NCI-H2171 (cell line): ENCODE measurements at places on chromosomes 2 and 18.

GRCh38 chr2:186543561-186544131 lies 46.2 kb upstream of the ITGAV start:
- no peak for DNase-seq

DNA sequence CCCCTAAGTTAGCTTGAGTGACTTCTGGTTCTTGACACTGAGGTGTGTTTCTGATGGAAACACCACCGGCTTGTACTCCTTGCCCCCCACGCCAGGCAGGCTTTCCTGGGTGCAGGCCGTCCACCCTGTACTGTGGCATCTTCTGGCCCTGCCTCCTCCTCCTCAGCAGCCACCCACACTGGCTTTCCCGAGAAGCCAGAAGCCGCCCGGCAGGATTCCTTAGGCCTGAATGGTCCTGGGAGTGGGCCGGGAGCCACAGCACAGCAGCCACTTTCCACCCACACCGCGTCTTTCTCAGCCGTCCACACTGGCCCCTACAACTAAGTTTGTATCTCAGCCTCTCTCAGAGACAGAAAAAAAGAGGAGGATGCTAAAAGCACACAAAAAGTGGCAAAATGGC lies 2.1 kb upstream of the HSBP1L1 start:
- DNase-seq: no peak

DNA sequence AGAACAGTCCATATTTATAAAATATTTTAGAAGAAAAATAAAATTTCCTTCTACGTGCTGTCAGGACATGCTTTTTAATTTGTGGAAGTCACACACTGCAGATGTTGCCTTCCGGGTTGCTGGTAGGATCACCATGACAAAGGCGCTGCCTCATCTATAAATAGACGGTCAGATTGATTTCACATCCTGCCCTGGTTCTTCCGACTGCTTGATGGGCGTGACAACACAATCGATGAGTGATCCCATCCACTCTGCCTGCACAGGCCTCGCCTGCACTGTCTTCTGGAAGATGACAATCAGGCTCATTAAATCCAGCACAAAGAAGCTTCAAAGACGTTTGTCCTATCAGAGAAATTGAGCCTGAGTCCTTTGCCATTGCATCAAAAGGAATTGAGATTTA lies 318.9 kb upstream of the TRIB2 start:
- peak; percentile 23 for DNase-seq

GRCh38 chr2:45280794-45281193 lies 271.5 kb upstream of the SIX2 start:
- no peak for DNase-seq

- no peak for DNase-seq
Observed at GRCh38 chr2:180343528-180344345, 336.6 kb upstream of the CWC22 start.

DNA sequence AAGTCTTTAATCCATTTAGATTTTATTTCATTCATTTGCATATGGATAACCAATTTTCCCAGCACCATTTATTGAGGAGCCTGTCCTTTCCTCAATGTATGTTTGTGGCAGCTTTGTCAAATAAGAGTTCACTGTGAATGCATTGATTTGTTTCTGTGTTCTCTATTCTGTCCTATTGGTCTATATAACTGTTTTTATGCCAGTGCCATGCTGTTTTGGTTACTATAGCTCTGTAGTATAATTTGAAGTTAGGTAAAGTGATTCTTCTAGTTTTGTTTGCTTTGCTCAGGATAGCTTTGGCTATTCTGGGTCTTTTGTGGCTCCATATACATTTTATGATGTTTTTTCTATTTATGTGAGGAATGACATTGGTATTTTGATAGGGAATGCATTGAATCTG lies 7.4 kb downstream of the MYO3B start:
- no peak for DNase-seq

DNA sequence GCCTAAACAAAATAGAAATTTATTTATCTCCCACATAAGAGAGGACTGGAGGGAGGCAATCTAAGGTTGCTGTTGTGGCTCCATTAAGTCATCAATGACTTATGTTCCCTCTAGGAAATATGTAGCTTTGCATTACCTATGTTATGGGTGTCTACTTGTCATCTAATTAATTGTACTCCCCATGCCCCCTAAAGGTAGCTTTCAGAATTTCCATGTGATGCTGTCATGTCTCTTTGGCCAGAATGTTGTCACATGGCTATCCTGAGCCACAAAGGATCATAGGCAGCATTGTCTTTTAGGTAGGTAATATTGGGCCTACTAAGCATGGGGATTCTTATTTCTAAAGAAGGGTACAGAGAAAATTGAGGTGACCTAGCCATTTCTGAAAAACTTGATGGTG lies 935.6 kb upstream of the FANCL start:
- no peak for DNase-seq

DNA sequence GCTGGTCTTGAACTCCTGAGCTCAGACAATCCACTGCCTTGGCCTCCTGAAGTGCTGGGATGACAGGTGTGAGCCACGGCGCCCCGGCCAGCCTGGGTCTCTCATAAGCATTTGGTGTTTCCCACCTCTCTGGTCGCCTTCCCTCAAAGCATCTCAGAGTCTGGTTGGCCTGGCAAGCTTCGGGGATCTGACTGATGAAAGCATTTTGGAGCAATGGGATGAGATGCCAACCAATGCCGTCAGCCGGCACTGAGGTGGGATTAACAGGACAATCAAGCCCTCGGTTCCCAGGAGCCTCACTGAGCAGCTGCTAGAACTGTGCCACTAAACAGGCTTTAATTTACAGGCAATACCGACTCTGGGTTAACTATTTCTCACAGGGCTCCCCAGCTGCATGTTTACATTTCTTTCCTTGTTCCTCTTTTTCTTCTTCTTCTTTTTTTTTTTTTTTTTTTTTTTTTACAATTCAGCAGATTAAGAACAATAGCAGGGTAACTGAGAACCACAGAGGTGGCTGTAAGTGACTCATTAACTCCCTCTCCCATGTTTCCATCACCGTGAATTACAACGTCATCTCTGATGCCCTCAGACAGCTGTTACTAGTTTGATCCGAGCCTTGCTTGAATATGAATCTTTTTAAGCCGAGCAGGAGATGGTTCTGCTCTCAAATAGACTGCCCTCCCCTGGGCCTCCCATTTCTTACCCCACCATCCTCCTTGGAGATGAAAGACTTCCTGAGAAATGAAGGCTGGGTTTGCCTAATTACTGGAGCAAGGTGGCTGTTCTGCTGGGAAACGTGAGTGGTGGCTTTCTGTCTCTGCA lies 37.9 kb downstream of the ODC1 start:
- DNase-seq: peak; percentile 40

DNA sequence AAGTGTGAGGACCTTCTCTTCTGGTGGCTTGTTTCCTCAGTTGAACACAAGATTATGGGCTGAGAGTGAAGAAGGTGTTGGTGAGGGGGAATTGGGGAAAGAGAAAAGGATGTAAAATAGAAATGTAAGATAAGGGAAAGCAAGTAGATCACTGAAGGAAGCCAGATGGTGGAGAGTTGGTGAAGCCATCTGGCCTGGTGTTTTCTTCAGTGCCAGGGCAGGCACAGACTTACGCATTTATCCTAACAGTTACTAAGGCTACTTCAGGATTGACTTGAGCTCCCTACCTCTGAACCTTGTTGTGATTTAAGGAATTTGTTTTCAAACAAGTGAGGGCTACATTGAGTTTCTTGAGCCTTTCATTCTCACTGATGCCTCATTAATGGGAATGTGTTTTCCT lies 113.8 kb downstream of the GALNT1 start:
- DNase-seq: peak; percentile 54

DNA sequence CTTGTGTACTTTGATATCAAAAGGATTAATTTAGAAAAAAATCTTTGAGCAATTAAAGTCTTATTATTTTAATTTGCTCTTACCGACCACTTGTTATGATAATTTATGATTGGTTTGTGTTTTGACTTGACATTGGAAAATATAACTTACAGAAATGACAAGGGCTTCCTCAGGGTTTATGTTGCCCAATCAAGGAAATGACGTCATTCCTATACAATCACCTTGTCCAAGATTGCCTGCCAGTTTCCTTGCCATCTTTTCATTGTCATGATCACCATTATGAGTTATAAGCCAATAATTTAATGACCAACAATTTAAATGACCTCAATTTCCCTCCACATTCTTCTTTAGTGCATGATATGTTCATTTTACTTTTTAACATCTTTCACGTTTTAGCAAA lies 351.8 kb upstream of the TMEFF2 start:
- no peak for DNase-seq

DNA sequence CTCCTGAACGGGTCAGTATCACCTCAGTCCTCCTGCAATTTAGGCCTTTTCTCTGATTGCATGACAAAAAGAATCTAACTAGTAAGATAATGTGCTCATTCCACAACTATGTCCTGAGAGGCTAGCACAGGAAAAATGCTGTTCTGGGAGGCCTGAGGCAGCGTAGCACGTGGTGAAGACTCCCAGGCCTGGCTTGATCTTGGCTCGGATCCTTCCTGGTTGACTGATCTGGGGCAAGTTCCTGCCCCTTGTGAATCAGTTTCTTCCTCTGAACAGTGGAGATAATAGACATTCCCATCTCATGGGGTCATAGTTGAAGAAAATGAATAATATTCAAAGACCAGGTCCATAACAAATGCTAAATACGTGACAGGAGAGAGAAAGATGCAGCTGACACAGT lies 12.3 kb downstream of the FBLN7 start:
- DNase-seq: no peak

DNA sequence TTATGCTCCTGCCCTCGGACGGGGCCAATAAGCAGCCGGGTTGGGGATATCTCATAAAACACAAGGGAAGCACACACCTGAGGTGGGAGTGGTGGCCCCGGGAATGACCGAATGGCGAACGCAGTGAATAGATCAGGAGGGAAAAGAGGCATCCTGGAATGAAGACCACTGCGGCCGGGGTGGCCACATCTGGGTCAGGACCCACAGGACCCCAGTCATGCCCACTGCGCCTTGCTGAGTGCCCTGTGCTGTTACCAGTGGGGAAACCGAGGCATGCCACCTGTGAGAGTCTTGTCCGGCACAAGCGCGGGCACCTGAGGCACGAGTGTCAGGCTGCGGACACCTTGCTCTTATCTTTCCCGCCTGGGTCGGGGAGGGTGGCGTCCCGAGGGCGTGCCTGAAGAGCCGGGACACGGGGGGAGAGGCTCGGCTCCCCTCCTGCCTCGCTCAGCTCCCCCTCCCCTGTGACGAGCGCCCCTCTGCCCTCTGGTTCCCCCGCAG lies 1.6 kb downstream of the PDCD1 start:
- DNase-seq: no peak

- no peak for DNase-seq
Observed at GRCh38 chr2:35447821-35448220, 907.8 kb upstream of the CRIM1 start.

DNA sequence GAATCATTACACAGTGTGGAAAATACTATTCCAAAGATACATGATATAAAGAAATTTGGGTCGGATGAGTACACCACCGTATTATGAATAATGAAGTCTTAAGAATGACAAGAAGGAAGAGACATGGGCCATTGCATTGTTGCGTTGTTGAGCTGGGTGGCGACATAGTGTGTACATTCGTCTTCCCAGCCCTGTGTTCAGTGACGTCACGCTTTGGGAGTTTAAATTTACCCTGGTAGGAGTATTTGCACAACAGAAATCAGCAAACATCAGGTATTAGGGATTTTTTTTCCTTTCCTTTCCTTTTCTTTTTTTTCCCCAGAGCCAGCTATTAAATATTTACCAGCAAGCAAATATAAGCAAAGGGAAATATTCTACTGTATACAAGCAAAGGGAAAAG lies 347.2 kb upstream of the NETO1 start:
- DNase-seq: no peak

GRCh38 chr2:217922101-217923006 lies 80.4 kb downstream of the TNS1 start:
- no peak for DNase-seq

- DNase-seq: no peak
Observed at GRCh38 chr2:75551434-75551833, 9.3 kb downstream of the EVA1A start.

GRCh38 chr2:231370429-231370748 lies 25.1 kb upstream of the B3GNT7 start:
- DNase-seq: no peak

- DNase-seq: no peak
Observed at GRCh38 chr2:118849226-118850167, 2.0 kb upstream of the EN1 start.

DNA sequence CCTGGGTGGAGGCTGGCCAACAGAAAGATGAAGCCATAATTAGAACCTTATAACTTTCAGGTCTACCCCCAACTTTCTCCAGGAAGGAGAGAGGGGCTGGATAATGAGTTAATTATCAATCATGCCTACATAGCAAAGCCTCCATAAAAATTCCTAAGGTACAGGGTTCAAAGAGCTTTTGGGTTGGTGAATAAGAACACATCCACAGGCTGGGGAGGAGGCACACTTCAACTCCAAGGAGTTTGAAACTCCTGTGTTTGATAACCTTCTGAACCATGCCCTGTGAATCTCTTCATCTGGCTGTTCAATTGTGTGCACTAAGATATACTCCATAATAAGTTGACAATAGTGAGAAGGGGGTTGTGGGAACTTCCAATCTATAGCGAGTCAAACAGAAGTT lies 552.3 kb downstream of the TDRD15 start:
- DNase-seq: no peak

DNA sequence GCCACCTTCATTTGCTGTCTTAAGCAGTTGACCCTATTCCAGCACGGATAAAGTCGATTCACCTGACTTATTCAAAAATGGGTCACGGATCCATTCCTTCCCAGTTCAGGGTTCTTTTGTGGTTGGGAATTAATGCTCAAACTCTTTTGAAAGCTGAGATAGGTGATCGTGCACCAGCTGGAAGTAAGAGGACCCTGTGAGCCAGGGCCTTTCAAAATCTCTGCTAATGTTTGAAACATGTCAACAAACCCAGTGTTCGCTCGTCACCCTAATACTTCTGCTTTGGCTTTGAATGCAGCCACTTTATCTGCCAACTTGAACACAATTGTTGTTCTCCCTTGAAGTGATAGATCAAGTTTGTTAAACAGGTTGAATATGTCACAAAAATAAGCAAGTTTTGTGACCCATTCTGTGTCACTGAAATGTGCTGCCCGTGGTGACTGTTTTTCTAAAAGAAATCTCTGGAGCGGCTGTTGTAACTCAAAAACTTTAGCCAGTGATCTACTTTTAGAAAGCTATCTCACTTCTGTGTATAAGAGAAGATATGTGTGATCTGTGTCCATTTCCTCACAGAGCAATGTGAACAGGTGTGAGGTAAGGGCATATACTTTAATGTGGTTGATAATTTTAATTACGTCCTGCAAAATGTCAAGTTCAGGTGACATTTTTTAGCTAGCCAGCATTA lies 16.9 kb downstream of the HAT1 start:
- DNase-seq: no peak

GRCh38 chr2:160388464-160389263 lies 104.9 kb downstream of the RBMS1 start:
- DNase-seq: no peak

DNA sequence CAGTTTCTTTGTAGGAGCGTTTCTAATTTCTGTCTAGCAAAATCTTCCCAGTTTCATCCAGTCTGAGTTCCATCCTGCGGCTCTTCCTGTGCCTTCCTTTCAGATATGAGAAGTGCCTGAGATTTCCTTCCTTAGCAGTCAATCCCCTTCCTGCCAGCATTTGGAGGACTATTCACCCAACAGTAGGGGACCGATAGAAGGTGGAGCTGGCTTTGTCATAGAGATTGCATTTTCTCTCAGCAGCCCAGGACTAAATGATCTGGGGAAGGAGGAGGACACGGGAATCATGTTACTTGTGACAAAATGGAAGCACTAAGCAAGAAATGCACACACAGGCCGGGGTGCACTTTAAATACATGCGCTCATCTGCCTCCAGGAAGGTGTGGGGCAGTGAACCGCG lies 5.6 kb upstream of the SMIM21 start:
- DNase-seq: no peak
